Heart right ventricle (tissue), 16 donors: ENCODE measurements at places on chromosomes 3 and 15. TPM values are rescaled to one million over a fixed set of nuclear protein-coding genes. Genes with fewer than 3 reads are reported as not detected.

IQCH gene
- total RNA-seq: 1.4 TPM

FOXB1 gene
- total RNA-seq: not detected

TRIM59 gene
- total RNA-seq: 2.8 TPM

UPK1B gene
- not detected for total RNA-seq

DNA sequence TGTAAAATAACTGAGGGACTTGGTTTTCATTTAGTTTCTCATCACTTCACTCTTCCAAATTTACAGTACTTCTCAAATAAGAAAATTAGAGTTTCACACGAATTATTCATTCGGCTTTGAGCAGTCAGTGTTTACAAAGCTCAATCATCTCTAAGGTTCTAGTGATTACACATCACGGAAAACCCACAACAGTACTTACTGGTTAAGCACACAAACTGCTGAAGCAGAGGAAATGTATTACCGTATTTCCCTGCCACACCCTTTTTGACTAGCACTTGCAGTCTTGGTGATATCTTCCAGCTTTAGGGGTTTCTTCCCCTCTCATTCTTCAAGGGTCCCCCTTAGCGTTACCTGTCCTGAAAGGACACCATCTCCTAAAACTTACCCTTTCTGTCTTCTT lies 164.8 kb upstream of the CDIN1 start:
- no peaks in the 10 kb centered on the region for H3K36me3 ChIP-seq
- no peak overlapping the region for H3K4me3 ChIP-seq
- H3K27ac ChIP-seq: no peak overlapping the region
- no peaks in the 10 kb centered on the region for H3K27me3 ChIP-seq
- DNase-seq: no peak

- no peaks in the 10 kb centered on the region for H3K27me3 ChIP-seq
- H3K27ac ChIP-seq: peak overlapping the region; percentile 54
- no peaks in the 10 kb centered on the region for H3K4me1 ChIP-seq
Measured at GRCh38 chr15:47384341-47384740, 333.0 kb upstream of the SEMA6D start.

- H3K4me3 ChIP-seq: no peak overlapping the region
- DNase-seq: no peak
- H3K4me1 ChIP-seq: no peaks in the 10 kb centered on the region
Measured at GRCh38 chr3:72473156-72473555, 375.1 kb downstream of the SHQ1 start.
